ENCODE measurements at places on chromosomes 16 and 17.

DNA sequence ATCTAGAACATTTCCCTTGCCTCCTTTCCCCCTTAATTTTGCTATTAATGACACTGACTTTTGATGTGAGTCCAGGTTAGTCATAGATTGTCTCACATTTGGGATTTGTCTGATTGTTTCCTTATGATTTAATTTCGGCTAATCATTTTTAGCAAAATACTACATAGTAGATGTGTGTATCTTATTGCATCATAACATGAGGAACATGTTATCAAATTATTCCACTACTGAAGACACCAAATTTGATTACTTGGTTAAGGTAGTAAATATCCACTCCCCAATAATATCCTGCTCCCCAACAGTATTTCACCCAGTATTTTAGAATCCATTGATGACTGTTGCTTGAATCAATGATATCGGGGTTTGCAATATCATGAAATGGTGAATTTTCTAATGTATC, 2.7 kb downstream of the POLG2 start:
- no peak for DNase-seq

DNA sequence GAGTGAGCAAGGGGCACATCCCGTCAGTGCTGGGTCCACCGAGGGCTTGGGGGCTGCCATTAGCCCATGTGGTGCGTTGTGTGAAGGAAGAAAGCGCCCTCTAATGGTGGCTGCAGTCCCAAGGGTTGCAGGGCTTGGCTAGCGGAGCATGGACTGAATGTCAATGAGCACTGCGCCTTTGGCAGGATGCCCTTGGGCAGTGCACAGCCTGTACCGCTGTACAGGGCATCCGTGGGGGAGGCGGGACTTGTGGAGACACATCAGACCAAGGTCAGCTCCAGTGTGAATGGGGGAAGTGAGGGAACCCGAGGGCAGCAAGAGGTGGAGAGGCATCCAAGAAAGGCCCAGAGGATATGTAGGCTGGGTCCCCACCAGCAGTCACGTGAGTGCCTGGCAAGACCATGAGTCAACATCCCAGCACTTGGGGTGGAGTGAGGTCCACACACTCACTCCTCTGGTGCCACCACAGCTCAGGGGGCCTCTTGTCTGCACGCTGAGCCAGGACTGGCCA, 75.5 kb upstream of the MED9 start:
- DNase-seq, result peak; percentile 51

DNA sequence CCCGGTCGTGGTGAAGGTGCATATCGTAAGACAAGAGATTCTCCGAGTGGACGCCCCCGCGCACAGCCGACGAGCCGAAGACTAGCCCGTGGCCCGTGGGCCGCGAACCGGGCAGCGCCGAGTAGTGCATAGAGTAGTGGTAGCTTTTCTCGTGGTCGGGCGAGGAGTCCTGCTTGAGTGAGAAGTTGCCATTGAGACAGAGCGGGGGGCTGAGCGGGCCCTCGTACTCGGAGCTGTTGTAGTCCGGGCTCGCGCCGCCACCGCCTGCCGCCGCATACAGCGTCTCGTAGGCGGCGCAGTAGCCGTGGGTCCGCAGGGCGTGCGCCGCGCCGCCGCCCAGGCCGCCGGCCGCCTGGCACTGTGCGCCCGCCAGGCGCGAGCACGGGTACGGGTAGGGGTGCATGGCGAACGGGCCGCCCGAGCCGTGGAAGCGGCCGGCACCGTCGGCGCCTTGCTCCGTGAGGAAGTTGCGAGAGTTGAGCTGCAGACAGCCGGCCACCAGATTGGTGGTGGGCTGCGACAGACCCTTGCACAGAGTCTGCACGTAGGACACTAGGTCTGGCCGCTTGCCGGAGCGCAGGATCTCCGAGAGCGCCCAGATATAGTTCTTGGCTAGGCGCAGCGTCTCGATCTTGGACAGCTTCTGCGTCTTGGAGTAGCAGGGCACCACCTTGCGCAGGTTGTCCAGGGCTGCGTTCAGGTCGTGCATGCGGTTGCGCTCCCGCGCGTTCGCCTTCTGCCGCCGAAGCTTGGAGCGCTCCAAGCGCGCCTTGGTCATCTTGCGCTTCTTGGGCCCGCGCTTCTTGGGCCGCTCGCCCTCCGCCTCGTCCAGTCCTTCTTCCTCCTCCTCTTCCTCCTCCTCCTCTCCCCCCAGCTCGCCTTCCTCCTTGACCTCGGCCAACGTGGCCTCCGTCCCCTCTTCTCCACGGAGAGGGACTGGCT, 2.0 kb downstream of the NEUROD2 start:
- DNase-seq, result peak; percentile 21

DNA sequence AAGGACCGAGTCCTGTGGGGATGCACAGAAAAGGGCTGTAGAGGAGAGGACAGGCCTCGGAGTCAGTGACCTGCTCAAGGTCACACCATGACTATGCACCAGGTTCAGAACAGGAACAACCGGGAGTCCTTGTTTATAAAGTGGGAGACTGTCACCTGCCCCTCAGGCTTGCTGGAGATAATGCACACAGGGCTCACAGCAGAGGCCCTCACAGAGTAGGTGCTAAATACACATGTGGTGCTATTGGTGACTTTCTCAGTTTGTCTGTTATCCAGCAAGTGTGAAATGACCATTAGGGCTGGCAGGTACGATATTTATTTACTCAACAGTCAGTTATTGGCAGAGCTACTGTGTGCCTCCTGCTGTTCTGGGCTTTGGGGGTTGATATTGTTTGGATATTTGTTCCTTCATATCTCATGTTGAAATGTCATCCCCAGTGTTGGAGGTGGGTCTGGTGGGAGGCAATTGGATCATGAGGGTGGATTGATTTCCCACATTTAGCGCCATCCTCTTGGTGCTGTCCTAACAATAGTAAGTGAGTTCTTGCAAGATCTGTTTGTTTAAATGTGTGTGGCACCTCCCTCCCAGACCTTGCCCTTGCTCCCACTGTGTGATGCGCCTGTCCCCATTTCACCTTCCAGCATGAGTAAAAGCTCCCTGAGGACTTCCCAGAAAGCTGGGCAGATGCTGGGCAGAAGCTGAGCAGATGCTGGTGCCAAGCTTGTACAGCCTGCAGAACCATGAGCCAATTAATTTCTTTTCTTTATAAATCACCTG, 162.1 kb upstream of the MPHOSPH6 start:
- no peak for DNase-seq

GRCh38 chr17:66777689-66778225, 57.2 kb upstream of the CACNG5 start:
- no peak for DNase-seq

DNA sequence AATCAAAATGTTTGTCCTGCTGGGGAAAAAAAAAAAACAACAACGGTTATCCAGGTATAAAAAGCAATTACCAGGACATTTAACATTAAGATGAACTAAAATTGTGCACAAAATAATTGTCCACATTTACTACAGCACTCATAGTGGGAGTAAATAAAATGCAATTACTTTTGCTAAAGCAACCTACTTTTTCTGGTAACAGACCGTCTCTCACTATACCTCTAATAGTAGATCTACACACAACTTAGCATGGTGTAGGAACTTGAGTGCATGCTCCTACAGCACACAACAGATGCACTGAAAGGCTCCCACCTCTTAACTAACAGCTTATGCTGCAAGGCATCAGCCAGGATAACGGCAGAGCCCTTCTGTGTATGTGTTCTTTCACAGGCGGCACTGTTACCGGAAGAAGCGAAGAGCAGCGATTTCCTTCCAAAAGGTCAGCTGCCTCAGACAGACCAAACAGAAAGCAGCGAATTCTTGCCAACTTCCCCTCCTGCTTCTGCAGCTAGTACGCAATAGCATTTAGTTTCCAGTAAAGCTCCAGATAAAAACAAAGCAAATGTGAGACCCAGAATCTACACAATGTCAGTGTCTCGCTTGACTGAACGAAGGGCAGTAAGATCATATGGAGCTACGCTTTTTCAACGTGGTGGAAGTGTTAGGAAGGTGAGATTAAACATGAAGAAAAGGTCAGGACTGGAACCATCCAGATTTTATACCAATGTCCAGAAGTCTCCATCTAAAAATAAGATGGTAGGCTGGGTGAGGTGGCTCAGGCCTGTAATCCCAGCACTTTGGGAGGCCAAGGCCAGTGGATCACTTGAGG, 27.6 kb downstream of the STAT5B start:
- DNase-seq, result peak; percentile 94

DNA sequence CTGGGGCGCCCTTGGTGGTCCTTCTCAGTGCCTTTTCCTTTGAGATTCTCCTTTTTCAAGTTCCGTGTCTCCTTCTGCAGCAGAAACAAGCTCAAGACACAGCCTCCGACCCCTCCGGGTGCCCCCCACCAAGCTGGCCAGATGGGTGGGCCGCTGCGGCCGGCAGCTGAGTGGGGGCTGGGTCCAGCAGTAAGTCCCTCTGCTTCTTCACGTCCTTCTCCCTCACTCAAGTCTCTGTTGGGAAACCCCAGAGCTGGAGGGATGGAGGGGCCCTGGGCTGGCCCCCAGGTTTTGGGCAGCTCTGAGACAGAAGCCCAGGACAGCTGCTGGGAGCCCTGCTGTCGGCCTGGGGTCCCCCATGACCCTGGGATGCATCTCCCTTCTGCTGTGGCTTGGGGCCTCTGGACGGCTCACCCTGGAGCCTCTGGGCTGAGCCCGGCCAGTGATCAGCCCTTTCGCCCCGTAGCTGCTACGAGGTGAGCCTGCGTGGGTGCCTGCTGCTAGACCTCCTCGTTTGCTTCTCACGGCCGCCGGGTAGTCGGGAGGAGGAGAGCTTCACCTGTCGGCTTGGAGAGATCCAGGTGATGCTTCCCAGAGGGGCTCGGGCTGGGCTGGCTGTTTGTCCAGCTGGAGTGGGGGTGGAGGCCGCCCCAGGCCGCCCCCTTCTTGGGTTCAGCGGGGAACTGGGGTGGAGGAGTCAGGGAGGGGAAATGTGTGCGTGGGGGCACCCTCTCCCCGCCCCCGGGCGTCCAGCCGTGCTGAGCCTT, 10.7 kb downstream of the ENGASE start:
- DNase-seq, result no peak

DNA sequence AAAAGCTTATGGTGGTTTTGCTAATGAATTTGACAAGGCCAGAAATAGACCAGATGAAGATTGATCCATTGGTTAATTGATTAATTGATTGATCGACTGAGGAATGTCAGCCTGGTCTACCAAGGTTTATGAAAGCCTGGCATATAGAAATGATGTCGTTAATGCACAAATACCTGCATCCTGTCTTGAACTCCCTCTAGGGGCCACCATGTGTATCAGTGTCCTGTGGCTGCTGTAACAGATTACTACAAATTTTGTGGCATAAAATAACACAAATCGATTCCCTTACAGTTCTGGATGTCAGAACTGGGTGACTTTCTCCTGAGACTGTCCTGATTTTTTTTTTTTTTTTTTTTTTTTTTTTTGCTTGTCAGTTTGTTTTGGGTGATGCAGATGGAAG, 553.2 kb downstream of the MAF start:
- DNase-seq, result no peak

GRCh38 chr17:67746704-67747571, 29.2 kb downstream of the NOL11 start:
- no peak for DNase-seq

- DNase-seq, result no peak
Observed at GRCh38 chr17:39606434-39607056, 1.2 kb downstream of the NEUROD2 start.

DNA sequence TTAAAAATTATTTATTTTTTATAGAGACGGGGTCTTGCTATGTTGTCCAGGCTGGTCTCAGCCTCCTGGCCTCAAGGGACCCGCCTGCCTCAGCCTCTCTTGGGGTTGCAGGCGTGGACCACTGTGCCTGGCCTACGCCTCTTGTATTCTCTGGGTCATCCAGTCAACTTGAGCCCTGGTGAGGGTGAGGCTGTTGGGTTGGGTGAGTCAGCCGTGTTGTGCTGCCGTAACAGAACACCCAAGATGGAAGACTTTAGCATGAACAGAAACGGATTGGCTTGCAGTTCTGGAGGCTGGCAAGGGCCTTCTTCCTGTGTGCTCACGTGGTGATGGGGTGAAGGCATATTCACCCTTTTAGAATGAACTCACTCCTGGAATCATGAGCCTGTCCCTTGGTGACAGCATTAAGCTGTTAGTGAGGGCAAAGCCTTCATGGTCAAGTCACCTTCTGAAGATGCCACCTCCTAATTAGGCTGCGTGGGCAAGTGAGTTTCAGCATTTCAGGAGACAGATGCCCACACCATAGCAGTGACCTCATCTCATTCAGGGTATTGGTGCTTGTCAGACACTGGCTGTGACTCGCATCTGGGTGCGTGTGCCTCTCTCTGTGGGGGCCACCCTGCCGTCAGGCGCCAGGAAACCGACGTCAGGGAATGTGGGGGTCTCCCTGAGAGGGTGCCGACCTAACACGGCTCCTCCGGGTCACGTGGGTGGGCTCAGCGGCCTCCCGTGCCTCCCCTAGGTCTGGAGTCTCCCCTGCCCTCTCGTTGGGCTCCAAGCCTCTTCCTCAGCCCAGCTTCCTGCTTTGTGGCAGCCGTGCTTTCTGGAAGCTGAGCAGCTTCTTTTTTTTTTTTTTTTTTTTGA, 49.8 kb downstream of the WDR45B start:
- peak; percentile 88 for DNase-seq

DNA sequence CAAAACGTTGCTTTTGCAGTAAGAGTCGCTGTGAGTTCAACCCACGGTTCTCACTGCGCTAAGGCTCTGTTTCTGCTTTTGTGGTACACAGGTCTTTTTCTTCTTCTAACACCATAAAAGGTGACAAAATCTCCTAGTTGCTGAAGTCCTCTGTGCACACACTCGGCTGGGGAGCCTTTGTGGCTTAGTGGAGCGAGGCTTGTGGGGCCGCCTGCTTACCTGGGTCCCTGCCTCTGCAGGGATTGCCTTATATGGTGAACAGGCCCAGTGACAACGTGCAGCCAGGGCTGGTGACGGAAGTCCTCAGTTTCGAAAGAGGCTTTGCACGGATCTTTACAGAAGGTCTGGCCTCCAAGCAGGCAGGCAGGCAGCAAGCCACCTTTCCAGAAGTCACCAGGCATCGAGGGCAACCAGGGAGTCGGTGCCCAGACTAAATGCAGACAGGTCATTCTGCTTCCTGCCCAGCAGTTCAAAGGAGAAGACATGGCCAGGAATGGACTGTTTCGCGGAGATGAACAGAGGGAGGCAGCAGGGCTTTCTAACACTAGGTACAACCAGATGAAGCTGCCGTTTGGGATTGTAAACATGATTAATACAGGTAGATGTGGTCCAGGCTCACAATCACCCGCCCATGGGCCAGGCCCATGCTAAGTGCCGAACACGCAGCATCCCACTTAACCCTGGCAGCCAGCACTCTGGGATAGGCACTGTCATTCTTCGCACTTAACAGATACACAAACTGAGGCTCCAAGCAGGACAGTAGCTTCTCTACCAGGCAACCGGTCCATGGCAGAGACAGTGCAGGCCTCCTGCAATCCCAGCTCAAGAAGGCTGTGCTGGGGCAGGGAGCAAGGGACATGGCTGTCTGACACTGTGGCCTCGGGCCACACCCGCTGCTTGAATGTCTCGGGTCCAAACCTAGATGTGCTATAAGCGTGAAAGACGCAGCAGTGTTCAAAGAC, 10.7 kb upstream of the MEAK7 start:
- no peak for DNase-seq

- no peak for DNase-seq
Observed at GRCh38 chr16:12026741-12027490, 50.4 kb downstream of the SNX29 start.

DNA sequence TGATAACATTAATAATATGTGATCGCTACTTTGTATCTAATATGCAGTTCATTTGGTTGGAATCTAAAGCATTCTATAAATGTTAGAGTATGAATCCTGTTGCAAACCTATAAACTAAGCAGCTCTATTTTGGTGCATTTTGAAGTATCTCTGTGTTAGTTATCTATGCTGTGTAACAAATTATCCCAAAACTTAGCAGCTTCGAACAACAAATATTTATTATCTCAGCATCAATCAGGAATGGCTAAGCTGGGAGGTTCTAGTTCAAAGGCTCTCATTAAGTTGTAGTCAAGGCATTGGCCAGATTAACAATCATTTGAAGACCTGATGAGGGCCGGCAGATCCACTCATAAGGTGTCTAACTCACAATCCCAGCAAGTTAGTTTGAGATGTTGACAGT, 10.1 kb upstream of the MSI2 start:
- DNase-seq, result no peak

All from fibroblast of mammary gland (primary cell).